Activated T-cell treated with anti-CD3 and anti-CD28 coated beads, Interleukin-2, amount 50 U/mL, for 72 hours (primary cell): ENCODE measurements at places on chromosomes 2 and 18. TPM values are rescaled to one million over a fixed set of nuclear protein-coding genes. Genes with fewer than 3 reads are reported as not detected.

GRCh38 chr2:173002751-173003541 is 72.7 kb upstream of the MAP3K20 start:
- DNase-seq: no peak

GRCh38 chr2:190846746-190847145 is 33.9 kb upstream of the GLS start:
- DNase-seq: no peak

- DNase-seq: no peak
Measured at GRCh38 chr2:122194546-122194945, 439.1 kb downstream of the TSN start.

The TSPYL6 gene
- not detected for total RNA-seq

GRCh38 chr18:8450013-8450412 is 159.2 kb upstream of the RAB12 start:
- no peak for DNase-seq

The LAMA3 gene
- total RNA-seq: 0.19 TPM
